ENCODE measurements at places on chromosomes 13 and 19. TPM values are rescaled to one million over a fixed set of nuclear protein-coding genes. Genes with fewer than 3 reads are reported as not detected.

DNA sequence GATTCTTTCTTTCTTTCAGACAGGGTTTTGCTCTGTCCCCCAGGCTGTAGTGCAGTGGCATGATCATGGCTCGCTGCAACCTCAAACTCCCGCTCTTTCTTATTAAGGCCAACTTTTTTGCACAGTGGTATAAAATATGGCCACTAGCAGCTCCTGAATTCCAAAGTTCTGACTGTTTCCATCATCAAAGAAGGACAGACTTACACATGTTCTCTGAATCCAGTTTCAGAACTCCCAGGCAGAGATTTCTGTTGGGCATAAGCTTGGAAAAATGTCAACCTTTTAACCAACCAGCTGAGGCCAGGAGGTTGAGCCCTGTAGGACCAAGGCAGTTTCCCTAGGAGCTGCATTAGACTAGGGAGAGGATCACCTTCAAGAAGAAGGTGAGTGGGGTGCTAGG, 184.1 kb downstream of the HS6ST3 start:
- no peaks in the 10 kb centered on the region for H3K4me1 ChIP-seq
- no peak overlapping the region for H3K27ac ChIP-seq
- H3K36me3 ChIP-seq = no peaks in the 10 kb centered on the region
- DNase-seq = no peak

- no peak overlapping the region for H3K27ac ChIP-seq
- no peak overlapping the region for H3K4me3 ChIP-seq
- no peak for DNase-seq
- H3K4me1 ChIP-seq = no peaks in the 10 kb centered on the region
Observed at GRCh38 chr13:113022745-113023574, 53.9 kb downstream of the MCF2L start.

GRCh38 chr19:13781547-13781946, 7.3 kb downstream of the C19orf53 start:
- peaks cover 24% of the 10 kb centered on the region for H3K4me1 ChIP-seq
- peaks cover 23% of the 10 kb centered on the region for H3K36me3 ChIP-seq
- DNase-seq = no peak

DNA sequence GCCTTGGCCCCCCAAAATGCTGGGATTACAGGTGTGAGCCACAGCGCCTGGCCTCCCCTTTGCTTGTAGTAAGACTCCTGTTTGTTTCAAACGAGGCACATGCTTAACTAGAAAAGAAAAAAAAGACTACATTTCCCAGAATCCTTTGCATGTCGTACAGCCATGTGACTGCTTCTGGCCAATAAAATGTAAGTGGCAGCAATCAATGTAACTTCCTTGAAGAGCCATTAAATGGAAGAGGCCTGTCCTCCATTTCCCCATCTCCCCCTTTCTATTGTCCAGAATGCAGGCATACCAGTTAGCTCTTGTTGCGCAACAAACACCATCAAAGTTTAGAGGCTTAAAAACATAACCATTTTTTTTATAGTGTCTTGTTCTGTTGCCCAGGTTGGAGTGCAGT, 10.4 kb upstream of the GPR32 start:
- H3K27me3 ChIP-seq = peaks cover 8% of the 10 kb centered on the region
- no peaks in the 10 kb centered on the region for H3K4me1 ChIP-seq
- no peaks in the 10 kb centered on the region for H3K36me3 ChIP-seq
- no peak overlapping the region for H3K4me3 ChIP-seq
- no peak for DNase-seq

GRCh38 chr13:103605546-103606326, 539.5 kb upstream of the SLC10A2 start:
- no peaks in the 10 kb centered on the region for H3K4me1 ChIP-seq
- H3K27me3 ChIP-seq = no peaks in the 10 kb centered on the region
- no peak overlapping the region for H3K27ac ChIP-seq
- H3K36me3 ChIP-seq = no peaks in the 10 kb centered on the region
- H3K4me3 ChIP-seq = no peak overlapping the region
- no peak for DNase-seq

DNA sequence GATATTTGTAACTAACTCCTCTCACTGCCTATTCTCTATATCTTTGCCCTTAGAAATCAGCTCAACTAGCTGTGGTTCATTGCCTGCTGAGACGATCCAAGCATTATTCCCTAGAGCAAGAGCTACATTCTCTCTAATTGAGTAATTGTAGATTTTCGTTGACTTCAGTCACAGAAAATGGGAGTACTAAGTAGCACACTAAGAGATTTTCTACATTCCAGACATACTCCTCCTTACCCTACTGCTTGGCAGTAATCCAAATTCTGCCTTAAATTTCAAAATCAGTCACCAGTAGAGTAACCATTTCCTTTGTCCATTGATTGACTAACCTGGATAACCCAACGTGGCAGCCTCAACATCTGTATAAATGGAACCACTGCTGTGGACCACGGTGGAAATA, 1786.8 kb downstream of the SLITRK5 start:
- no peaks in the 10 kb centered on the region for H3K27me3 ChIP-seq
- no peak overlapping the region for H3K27ac ChIP-seq
- H3K4me3 ChIP-seq = no peak overlapping the region
- no peak for DNase-seq

Gene RAP2A
- 22.5 TPM for total RNA-seq

Data from T-cell (primary cell).